ENCODE measurements at places on chromosomes 12 and 14.

GRCh38 chr14:23577710-23578392 lies 739 bp downstream of the JPH4 start:
- DNase-seq: no peak

DNA sequence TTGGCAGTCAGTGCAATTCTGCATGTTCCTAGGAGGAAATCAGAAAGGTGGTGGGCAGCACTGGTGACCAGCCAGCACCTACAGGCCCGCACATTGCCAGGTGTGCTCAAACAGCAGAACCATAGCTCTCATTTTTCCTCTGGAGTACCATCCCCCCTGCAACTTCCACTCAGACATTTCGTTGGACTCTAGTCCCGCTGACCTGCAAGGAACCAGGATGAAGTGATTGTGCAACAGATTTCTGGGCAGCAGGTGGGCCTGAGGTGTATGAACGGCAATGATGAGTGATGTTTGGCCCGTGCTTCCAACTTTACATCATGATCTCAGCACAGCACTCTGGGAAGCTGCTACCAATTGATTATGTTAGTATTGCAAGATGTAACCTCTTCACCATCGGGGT lies 129.9 kb downstream of the NTF3 start:
- no peak for DNase-seq

DNA sequence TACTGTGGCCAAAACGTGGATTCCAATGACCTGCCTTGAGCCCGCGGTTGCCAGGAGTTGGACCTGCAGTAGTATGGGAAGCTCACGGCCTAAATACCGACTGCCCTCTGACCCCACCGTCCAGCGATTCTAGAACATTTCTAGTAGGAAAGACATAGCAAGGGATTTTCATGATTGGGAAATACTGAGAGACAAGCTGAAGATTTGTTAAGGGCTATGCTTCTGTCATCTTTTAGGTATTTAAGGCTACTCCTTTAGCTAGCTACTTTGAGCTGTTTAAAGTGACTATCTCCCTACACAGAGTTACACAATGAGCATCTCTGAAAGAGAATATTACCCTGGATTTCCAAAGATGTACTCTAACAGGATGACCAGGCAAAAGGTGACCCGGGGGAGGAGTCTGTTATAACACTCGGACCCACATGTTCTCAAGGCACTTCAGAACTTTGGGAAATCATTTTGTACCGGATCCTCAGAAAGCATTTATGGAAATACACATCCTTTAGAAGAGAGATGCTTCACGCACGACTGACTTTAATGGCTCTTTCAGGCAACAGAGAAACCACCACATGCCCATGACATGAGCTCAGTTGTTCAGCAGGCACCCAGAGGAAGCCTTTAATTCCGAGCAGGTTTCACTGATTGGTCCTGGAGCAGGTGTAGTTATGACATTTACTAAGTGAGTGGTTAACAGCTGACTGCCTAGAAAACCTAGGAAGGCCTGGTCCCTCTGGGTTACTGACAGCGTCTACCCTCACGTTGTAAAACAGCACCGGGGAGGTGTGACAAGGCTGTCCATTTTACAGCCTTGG lies 4.2 kb downstream of the BAG5 start:
- no peak for DNase-seq

GRCh38 chr12:132114667-132115066 lies 29.5 kb downstream of the DDX51 start:
- no peak for DNase-seq

- DNase-seq: no peak
These were observed 33.5 kb downstream of the MED13L start for GRCh38 chr12:116244001-116244400.

All from activated CD8-positive, alpha-beta memory T cell treated with anti-CD3 and anti-CD28 coated beads, Interleukin-2, amount 50 U/mL, for 4 hours (primary cell).